ENCODE measurements at places on chromosomes 1 and 21.

DNA sequence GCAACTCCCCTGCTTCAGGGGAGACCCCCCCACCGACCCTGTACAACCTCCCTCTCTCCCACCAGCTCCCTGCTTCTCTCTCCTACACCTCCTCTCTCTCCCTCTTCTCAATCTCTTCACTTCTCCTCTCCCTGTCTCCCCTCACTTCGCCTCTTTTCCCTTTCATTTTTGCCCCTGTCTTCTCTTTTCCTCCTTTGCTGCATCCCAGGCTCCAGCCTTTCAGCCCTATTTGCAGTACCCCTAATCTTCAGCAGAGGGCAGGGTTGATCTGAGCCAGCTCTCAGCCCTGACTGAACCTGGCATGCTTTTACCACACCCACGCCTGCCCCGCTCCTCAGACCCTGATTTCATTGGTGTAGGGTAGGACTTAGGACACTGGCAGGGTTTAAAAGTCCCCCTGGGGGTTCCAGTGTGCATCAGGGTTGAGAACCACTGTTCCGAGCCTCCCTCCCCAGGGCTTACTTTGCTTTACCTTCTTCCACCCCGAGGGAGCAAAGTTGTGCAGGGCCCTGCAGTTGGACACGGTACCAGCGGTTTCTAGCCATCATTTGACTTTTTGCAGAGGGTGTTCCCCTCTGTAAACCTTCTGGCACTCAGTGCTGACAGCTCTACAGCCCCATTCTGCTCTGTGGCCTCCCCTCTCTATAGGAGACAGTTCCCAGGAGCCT is 67.3 kb upstream of the CNTN2 start:
- peak; percentile 76 for DNase-seq

- DNase-seq, result peak; percentile 80
These were observed 6.9 kb downstream of the ACKR1 start for GRCh38 chr1:159211331-159212136.

DNA sequence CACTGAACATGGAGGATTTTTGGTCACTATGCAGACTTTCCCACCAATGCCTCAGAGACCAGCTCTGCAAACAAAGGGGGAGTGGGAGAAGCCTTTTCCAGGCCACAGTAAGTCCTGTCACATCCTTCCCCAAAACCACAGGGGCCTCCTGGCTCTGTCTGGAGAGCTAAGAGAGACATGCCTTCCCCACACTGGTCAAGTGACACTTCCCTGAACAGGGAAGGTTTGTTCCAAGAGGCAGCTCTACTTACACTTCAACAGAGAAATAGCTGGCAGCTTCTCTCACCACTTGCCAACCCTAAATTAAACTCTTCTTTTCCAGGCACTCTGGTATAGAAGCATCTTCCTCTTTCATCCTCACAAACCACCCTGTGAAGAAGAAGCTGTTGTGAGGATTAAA is 39.7 kb downstream of the EDN2 start:
- no peak for DNase-seq

GRCh38 chr21:29939104-29939923 is 482 bp downstream of the GRIK1 start:
- DNase-seq, result no peak

- no peak for DNase-seq
These were observed 41.1 kb downstream of the PROX1 start for GRCh38 chr1:214028649-214029406.

DNA sequence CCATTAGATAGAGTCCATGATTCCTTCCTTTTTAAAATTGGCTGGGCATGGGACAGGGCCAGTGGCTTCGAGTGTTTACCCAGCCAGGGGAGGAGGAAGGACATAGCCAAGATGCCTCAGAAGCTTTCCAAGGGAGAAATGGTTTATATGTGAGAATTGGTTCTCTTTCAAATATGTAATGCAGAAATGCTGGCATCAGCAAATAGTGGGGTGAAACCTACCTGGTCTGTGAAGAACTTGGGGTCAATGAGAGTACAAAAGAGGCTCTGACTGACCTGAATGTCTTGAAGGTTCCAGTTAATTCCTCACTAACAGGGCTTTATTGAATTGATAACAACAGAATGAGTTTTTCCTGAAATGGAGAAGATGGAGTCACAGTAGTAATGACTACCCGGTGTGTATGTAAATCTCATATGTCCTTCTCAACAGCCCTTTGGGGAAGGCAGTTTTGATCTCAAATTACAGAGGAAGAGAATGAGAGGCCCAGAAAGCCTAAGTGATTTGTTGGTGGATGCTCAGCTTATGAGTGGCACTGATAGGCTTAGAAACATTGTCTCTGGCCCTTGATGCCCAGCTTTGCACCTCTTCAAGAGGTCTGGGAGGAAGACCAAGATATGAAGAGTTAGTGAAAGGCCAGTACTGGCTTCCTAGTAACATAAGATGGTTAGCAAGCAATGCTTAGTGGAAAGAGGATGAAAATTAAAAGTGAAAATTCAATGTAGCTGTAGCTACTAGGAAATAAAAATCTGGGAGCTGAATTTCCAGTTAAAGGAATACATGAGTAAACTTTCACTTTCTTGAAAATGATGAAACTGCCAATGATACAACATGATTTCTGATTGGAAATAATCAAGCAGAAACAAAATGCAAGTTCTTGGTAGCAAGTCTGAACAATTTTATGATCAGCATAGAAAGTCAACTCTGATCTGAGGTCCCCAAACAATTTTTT is 2.7 kb downstream of the ATF3 start:
- DNase-seq, result no peak

- DNase-seq, result peak; percentile 73
These were observed 34.6 kb upstream of the DIP2A start for GRCh38 chr21:46424039-46424591.

DNA sequence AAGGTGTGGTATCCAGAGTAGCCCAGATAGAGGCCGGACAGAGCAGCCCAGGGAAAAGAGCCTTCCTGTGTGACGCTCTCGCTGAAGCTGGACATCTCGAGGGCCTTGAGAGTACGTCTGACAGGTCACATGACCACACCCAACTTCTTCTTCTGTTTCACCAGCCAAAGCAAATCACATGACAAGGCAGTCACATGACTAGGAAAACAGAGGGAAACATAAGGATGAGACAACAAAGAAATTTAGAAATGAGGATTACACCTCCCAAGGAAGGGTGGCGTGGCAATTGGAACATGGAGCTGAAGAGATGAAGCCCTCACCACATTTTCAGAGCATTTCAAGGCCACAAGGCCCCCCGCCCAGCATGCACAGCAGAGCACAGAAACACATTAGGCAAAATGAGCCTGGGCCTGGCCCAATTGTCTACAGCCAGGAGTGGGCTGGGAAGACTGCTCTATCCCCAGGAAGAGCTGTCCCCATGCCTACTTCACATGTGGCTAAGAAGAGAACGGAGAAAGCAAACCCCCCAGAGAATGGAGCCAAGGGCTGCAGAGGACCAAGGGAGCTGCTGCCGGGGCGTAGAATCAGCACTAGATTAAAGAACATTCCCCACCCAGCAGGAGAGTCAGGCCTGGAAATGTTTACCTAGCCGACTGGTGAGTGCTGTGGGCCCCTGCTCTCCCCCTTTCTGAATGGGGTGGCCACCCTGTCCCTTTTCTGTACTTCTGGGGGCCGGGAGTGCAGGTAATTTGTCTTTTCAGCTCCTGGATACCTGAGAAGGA is 305.1 kb downstream of the NPHP4 start:
- DNase-seq, result no peak

DNA sequence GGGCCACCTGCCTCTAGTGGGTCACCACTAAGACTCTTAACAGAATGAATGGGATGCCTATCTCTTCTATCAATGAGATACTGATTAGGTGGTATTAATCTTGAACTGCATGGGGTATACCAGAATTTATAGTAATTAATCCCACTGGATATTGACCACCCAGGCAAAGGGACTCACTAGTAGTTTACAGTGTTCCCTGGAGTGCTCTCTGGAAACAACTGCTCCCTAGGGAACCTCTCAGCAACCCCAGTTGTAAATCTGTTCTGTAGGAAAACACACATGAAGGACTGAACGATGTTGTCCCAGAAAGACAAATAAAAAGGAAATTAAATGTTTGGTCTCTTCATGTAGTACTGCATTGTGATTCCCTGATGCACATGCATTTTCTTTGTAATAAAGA is 430.5 kb downstream of the HLX start:
- no peak for DNase-seq

DNA sequence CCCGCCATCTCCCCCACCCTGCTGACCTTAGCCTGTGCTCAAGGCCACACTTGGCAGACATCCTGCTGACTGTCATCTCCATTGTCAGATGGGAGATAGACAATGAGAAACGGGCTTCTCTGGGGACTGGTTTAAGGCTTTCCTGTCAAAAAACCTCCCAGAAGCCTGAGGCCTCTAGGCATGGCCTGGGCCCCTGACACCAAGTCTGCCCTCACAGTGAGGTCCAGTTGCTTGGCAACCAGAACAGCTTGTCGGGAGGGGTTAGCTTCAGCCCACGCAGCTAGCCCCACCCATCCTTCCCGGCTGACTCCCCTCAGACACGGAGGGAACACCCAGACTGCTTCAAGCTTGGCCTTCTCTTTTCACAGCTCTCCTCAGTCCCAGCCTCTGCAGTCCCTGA is 11.0 kb downstream of the PLEKHA6 start:
- DNase-seq, result no peak

DNA sequence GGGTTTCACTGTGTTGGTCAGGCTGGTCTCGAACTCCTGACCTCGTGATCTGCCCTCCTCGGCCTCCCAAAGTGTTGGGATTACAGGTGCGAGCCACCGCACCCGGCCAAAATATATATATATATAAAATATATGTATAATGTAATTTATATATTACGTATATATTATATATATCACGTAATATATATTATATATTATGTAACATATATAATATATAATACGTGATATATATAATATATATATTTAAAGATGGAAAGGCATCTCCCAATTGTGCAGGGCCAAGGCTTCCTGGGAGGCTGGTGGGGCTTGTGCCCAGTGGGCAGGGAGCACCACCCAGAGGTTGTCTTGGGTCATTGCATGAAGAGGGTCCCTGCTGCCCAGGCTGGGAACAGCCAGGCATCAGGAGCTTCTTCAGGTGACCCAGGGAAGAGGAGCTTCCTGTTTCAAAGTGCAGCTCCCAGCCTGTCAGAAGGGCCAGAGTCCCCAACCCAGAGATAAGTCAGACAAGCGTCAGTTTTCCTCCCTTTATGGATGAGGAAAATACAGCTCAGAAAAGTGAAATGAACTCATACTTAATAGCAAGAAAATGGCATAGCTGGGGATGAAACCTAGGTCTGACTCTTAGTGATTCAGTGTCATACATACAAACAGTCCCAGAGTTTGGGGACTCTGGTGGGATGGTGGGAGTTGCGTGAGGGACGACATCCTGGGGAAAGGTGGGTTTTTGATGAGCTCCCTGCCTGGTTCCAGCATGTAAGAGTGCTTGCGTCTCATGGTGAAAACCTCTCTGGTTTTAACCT is 12.0 kb downstream of the UBE2Q1 start:
- peak; percentile 71 for DNase-seq
